Lower leg skin (tissue), 4 donors: ENCODE measurements at places on chromosomes 12 and 14. TPM values are rescaled to one million over a fixed set of nuclear protein-coding genes. Genes with fewer than 3 reads are reported as not detected.

DNA sequence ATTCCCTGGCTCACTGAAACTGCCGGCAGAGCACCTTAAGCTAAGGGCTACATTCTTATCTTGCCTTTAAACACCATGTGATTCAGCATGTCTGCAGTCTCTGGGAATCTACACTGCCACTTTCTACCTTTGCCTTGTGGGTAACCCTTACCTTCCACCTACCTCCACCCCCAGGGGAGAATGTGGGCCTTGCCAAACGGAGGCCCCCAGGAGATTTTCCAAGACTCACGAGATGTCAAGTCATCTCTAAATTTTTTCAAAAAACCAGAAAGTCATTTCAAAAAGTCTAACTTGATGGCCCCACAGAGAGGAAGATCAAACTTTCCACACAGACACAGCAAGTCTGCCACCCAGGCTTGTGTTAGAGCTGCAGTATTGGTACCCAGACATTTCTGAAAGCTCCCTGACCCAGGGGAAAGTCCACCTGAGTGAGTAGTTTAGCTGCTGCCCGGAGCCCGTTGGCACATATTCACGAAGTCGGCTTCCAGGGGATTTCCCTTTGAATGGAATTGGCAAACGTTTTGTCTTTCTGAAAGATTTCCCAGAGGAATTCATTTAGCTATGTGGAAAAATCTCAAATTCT, 4.7 kb upstream of the PSMA6 start:
- DNase-seq: no peak

- DNase-seq: peak; percentile 90
These were observed 2.8 kb downstream of the CKB start for GRCh38 chr14:103519837-103520212.

DNA sequence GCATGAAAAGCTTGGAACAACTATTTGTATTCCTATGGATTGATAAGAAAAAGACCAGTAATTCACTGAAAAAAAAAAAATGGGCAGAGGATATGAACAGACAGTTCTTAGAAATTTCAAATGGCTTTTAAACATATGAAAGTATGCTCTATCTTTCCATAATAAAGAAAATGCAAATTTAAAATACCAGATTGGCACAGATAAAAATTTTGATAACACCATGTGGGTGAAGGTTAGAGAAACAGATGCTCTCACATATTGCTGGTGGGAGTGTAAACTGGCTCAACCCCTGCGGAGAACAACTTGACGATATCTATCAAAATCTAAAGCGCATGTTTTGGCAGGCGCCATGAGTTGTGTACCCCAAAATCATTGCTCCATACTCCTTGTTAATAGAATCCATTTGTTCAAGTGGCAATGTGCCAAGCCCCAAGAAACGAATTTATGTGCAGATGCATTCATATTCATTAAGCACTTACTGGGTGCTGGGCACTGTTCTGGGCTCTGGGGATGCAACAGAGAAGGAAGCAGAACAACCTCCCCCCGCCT, 29.5 kb upstream of the TMPO start:
- no peak for DNase-seq

GRCh38 chr12:47573146-47573659, 132.6 kb downstream of the RPAP3 start:
- DNase-seq: no peak

- no peak for DNase-seq
These were observed 20.7 kb downstream of the CLSTN3 start for GRCh38 chr12:7150841-7151240.

SNRPF gene
- total RNA-seq: 8.2 TPM

DNA sequence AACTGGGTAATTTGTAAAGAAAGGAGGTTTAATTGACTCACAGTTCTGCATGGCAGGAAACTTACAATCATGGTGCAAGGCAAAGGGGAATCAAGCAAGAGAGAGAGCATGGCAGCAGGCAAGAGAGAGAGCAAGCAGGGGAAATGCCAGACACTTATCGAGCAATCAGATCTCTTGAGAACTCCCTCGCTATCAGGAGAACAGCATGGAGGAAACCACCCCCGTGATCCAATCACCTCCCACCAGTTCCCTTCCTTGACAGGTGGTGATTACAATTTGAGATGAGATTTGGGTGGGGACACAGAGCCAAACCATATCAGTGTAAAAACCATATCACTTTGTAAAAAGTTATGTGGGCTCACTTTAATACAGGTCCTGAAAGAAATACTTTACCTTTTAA, 56.4 kb upstream of the NEDD1 start:
- no peak for DNase-seq

CCND2 gene
- total RNA-seq: 27.3 TPM

GRCh38 chr14:33573301-33573880, 377.5 kb downstream of the EGLN3 start:
- no peak for DNase-seq

PARPBP gene
- total RNA-seq: 2.0 TPM

PIWIL1 gene
- 1.3 TPM for total RNA-seq

DNA sequence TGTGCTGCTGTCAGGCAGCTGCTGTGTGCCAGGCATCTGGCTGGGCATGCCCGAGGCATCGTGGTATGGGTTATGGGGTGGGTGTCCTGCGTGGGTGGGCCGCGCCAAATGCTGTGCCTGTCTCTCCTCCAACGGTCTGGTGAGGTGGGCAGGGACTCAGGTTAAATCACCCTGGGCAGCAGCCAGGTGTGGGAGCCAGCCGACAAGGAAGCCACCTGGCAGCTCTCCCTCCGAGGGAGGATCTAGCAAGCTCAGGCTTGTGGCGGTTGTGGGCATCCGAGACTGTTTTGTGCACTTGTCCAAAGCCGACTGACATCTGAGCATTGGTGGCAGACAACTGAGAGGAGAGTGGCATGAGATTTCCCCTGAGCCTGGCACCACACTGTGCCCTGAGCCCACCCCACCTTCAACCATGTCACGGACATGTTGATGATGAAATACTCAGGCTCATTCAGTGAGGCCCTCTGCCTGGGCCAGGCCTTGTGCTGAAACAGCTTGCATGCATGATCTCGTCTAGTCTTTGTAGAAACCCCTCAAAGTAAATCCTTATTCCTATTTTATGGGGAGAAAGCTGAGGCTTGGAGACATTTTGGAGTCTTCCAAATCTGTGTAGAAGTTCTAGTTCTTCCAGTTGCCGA, 181.8 kb upstream of the MYL2 start:
- DNase-seq: no peak

MAP1LC3B2 gene
- not detected for total RNA-seq

CLMN gene
- total RNA-seq: 5.6 TPM

VRTN gene
- total RNA-seq: not detected

- no peak for DNase-seq
These were observed 30.7 kb downstream of the TMEM229B start for GRCh38 chr14:67457782-67458181.

DNA sequence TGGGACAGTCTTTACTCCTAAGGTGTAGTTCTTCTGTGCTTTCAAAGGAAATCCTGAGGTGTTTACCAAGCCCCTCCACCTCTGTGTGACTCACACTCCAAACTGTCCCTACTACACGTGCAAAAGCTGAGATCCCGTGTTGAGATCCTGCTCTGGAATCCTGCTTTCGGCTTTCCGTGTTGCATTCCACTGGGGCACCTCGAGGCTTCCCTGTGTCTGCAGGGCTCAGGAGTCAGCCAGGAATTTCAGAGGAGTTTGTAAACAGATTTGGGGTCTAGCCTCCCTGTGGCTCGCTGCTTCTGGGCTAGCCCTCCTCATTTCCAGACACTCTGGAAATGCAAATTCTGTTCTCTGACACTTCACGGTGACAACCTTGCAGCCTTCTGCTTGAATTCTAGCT, 48.4 kb downstream of the CACNA2D4 start:
- DNase-seq: no peak
